ENCODE measurements at places on chromosomes 7 and 10.

DNA sequence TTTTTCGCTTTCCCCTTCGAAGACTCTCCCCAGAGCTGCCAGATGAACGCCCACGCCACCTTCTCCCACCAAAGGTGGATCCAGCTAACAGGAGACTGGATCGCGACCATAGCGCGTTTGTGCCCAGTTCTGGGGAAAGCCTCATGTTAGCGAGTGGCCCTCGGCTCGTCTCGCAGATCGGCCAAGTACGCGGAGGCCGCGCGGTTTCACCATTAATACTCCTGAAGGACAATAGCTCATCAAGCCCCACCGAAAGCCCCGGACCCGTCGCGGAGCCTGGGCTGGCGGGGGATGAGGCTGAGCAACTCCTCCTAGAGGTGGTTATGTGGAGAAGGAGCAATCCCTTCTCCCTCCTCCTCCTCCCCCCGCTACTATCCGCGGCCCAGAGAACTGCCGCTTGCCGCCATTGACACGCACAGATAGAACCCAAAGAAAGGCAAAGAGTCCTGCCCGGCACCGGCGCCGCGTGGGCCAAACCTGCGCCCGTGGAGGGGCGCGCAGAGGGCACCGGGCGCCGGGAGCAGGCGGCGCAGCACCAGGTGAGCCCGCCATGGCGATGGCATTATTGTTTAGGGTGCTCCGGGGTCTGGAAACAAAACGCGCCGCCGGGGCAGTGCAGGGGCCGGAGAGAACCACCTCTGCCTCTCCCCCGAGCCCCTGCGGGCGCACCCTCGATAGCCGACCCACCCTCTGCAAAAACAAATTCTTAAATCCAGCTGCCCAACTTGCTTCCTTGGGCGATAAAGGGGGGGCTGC lies at the start of gene MACROH2A2:
TSS of gene MACROH2A2 (plus strand) at position 385 of the 756 bp plus-strand sequence. CDS start 22,813 bp downstream, outside the sequence.
- peak; percentile 29 for DNase-seq

DNA sequence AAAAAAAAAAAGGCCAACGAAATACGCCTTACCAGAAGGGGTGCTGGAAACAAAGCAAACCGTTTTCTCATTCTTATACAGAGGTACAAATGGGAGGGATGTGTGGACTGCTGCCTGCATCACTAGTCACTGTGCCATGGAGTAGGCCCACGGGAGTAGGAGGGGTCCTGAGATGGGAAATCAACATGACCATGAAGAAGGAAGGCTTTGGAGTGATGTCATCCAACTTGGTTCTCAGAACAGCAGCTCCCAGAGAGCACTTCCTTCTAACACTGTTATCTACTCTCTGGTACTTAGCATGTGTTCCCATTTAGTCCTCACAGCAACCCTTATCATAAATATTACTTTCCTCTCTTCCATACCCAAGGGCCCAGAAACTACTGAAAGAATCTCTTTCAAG lies 60.0 kb upstream of the LRGUK start:
- DNase-seq: no peak

- no peak for DNase-seq
These were observed 633.9 kb upstream of the MBL2 start for GRCh38 chr10:53406532-53406931.

DNA sequence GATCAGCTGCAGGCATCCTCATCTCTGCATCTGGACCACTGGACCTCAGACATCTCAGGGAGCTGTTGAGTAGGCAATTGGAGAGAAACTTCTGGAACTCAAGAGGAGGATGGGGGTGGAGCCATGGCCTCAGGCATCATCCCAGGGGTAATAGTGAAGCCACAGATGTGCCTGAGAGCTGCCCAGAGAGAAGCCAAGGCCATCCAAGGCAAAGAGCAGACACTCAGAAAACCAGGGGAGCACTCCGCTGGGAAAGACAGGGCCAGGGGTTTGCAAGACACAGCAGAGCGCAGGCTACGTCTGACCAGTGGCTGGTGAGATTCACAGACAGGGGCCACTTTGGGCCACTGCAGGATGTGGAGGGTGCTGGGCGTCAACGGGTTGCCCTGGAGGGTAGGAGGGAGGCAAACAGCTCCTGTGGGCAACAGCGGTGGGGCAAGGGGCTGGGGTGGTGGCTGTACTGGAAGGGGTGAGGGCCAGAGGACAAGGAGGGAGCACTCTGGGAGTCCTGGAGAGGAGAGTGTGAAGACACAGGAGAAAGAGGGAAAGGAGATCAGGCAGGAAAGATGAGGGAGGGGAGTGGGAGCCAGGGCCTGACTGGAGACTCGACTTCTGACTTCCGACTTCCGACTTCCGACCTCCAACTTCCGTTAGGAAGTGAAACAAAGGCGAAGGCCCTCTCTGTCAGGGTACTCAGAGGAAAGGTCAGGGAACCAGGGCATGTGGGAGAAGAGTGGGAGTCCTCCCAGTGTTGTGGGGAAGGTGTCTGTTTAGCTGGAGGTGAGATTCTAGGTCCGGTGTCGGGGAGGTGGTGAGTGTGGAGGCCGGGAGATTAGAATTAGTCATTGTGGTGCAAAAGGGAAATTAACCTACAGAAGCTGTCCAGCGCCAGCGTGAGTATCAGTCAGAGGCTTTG lies 69.7 kb upstream of the ANTXRL start:
- DNase-seq: no peak

- no peak for DNase-seq
These were observed 542 bp upstream of the ZNF394 start for GRCh38 chr7:99500637-99501009.

- no peak for DNase-seq
These were observed 16.3 kb downstream of the TES start for GRCh38 chr7:116226664-116227063.

- no peak for DNase-seq
These were observed 46.6 kb upstream of the IGFBP3 start for GRCh38 chr7:45967591-45968157.

- no peak for DNase-seq
These were observed 158.0 kb upstream of the TCERG1L start for GRCh38 chr10:131469551-131469950.

- DNase-seq: no peak
These were observed 5.2 kb downstream of the GRID1 start for GRCh38 chr10:86361156-86362128.

GRCh38 chr10:84988011-84988410 lies 659.6 kb downstream of the CCSER2 start:
- DNase-seq: no peak

DNA sequence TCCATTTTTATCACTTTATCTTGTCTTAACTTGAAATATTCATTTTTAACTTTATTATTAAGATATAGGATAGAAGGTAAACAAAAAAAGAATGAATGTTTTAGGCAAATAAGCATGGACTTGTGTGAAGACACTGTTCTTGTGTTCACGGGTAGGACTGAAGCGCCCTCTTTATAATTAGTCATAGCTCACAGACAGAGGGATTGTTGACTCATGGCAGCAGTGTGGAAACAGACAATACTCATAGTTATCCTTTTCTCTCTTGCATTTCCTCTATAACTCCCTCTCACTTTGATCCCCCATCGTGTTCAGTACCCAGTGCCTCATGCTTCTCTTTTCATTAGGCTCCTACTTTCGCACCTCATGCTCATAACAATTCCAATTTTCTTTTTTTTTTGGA lies 731.8 kb downstream of the PHTF2 start:
- no peak for DNase-seq

DNA sequence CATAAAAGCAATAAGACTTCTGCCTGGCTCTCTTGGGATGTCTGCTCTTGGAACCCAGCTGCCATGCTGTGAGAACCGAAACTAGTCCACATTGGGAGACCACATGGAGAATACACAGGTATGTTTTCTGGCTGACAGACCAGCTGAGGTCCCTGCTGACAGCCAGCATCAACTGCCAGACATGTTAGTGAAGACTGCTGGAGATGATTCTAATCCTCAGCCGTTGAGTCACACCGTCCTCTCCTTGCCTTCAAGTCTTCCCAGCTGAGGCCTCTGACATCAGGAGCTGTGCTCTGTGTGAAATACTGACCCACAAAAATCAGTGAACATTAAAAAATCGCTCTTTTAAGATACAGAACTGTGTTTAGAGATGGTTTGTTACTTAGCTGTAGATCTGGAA lies 36.9 kb upstream of the AGR2 start:
- DNase-seq: no peak

DNA sequence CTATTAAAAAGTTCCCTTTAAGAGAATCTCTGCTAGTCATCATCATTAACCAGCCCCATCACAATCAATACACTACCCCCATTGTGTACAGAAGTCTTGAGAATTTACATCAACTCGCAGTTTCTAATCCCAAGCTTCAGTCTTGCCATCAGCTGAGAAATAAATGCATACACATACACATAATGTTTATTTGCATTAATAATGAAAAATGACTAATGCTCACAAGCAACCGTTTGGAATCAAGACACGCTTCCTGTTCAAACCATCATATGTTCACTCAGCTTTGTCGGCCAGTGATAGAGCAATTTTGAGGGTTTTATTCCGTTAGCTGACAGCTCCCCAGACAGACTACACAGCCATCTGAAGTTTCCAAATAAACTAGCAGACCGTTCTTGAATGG lies 287.1 kb downstream of the SFMBT2 start:
- no peak for DNase-seq

GRCh38 chr7:123709525-123709924 lies 39.3 kb downstream of the WASL start:
- no peak for DNase-seq

- DNase-seq: no peak
These were observed 1.2 kb downstream of the HSPA14 start for GRCh38 chr10:14839305-14839695.

- no peak for DNase-seq
These were observed 913 bp downstream of the NPY start for GRCh38 chr7:24284699-24285506.

GRCh38 chr7:159093351-159093971 lies 51.2 kb downstream of the VIPR2 start:
- DNase-seq: no peak

GRCh38 chr7:25427721-25428120 lies 199.4 kb upstream of the NPVF start:
- no peak for DNase-seq

- DNase-seq: no peak
These were observed 12.1 kb upstream of the PRRT4 start for GRCh38 chr7:128373606-128374005.

Measured in activated CD4-positive, alpha-beta T cell treated with anti-CD3 and anti-CD28 coated beads, Interleukin-2, amount 50 U/mL, for 16 hours (primary cell).